ENCODE measurements at places on chromosomes 7 and 10. TPM values are rescaled to one million over a fixed set of nuclear protein-coding genes. Genes with fewer than 3 reads are reported as not detected.

- no peak for DNase-seq
These were observed 68.7 kb downstream of the MBL2 start for GRCh38 chr10:52703898-52704297.

The TDRD1 gene
- total RNA-seq = not detected

The TMEM270 gene
- total RNA-seq = not detected

The CALHM3 gene
- not detected for total RNA-seq

DNA sequence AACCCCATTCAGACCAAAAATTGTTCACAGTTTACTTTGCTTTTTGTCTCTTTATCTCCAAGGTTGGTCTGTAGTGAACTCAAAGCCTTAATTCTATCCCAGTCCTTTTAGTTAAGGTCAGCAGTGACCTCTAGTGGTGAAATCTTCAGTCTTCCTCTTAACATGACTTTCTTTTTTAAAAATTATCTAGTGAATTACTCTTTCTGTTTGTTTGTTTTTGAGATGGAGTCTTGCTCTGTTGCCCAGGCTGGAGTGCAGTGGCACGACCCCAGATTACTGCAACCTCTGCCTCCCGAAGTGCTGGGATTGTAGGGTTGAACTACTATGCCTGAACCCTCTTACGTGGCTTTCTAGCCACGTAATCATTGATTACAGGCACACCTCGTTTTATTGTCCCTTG is 25.0 kb downstream of the ZNF487 start:
- DNase-seq = no peak

The BAMBI gene
- total RNA-seq = 4.1 TPM

The PLAU gene
- 0.42 TPM for total RNA-seq

Measured in T-helper 17 cell (primary cell).